ENCODE measurements at places on chromosomes 5 and 9. TPM values are rescaled to one million over a fixed set of nuclear protein-coding genes. Genes with fewer than 3 reads are reported as not detected.

GRCh38 chr5:151150471-151151262 is 6.9 kb downstream of the ANXA6 start:
- H3K4me3 ChIP-seq = no peak overlapping the region
- no peaks in the 10 kb centered on the region for H3K27me3 ChIP-seq
- no peak for DNase-seq
- H3K27ac ChIP-seq = peak overlapping the region; percentile 86

DNA sequence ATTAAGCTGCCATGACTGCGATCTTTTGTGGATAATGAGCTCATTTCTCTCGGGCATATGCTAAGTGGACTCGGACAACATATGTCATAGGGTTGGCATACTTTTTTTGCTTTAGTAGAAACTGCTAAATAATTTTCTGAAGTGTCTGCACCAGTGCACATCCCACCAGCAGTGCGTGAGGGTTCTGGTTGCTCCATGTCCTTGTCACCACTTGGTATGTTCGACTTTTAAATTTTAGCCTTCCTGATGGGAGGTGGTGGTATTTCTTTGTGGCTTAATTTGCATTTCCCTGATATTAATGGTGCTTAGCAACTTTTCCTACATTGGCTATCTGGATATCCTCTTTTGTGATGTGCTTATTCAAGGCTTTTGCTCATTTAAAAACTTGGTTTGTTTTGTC is 57.8 kb upstream of the NRARP start:
- no peaks in the 10 kb centered on the region for H3K4me1 ChIP-seq
- no peak overlapping the region for H3K27ac ChIP-seq
- no peak for DNase-seq
- H3K36me3 ChIP-seq = no peaks in the 10 kb centered on the region

GRCh38 chr5:115124741-115125140 is 45.0 kb downstream of the TRIM36 start:
- no peaks in the 10 kb centered on the region for H3K27me3 ChIP-seq
- no peak overlapping the region for H3K4me3 ChIP-seq
- H3K36me3 ChIP-seq = peaks cover 4% of the 10 kb centered on the region
- H3K27ac ChIP-seq = no peak overlapping the region
- no peak for DNase-seq
- no peaks in the 10 kb centered on the region for H3K4me1 ChIP-seq

DNA sequence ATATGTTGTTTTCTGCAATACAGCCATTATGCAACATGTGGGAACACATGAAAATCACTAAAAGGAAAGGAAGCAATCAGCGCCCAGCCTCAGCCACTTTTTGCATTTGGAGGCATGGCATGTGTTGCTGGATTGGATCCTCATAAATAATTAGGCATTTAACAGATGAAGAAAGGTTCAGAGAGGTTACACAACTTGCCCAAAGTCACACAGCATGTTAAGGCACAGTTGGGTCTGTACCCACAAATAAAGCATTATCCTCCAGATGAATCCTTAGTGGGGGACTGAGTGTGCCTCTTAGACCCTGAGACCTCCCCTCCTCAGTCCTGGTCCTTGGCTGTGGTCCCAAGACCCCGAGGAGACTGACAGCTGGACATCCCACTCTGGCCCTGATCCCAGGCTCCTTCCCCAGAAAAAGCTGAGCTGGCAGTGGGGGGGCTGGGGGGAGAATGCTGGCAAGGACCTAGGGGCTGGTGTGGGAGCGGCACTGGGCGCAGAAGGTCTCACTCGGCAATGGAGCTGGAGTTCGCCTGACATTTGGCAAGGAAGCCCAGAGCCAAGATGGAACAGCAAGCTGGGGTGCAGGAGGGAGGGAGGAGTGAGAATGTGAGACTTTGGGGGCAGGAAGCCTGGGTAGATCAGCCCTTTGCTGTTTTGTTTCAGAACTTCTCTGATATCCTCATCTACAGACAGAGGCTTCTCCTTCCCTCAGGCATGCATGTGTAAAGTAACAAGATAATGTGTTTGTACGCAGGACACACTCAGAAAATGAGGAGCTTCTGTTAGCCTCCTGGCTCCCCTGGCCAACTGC is 6.9 kb upstream of the AKNA start:
- H3K27me3 ChIP-seq = peaks cover 25% of the 10 kb centered on the region
- H3K4me1 ChIP-seq = peaks cover 5% of the 10 kb centered on the region
- H3K27ac ChIP-seq = no peak overlapping the region
- H3K4me3 ChIP-seq = no peak overlapping the region
- H3K36me3 ChIP-seq = no peaks in the 10 kb centered on the region

DNA sequence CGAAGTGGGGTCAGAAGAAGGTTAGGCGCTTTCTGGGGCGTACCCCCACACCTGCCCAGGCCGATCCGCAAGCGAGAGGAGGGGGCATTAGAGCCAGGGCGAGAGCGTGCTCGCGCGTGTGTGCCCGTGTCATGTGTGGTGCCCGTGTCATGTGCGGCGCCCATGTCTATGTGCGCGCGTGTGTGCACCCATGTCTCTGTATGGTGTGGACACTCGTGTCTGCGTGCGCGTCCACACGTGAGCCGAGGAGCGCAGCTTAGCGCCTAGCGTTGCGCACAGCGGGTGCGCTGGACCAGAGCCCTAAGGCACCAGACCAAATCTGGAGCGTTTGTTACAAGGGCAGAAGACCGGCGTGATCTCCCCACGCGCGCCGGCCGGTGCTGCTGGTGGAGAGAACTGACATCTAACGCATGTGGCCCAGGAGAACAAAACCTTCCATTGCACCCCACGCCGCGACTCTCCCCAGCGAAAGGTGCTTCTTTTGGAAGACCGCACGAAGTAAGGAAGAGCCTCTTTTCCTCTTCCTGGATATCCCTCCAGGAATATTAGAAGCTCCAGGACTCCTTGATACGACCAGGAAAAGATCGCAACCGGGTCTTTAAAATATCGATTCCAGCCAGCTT is 644 bp downstream of the NIM1K start:
- DNase-seq = peak; percentile 47
- peaks cover 49% of the 10 kb centered on the region for H3K27me3 ChIP-seq
- no peak overlapping the region for H3K27ac ChIP-seq
- H3K36me3 ChIP-seq = no peaks in the 10 kb centered on the region
- H3K4me1 ChIP-seq = no peaks in the 10 kb centered on the region
- H3K4me3 ChIP-seq = peak overlapping the region; percentile 78

GRCh38 chr9:75992482-75993206 is 102.2 kb downstream of the PCSK5 start:
- no peak overlapping the region for H3K27ac ChIP-seq
- H3K36me3 ChIP-seq = no peaks in the 10 kb centered on the region
- no peak overlapping the region for H3K4me3 ChIP-seq

- H3K4me3 ChIP-seq = no peak overlapping the region
- H3K27ac ChIP-seq = no peak overlapping the region
- H3K4me1 ChIP-seq = no peaks in the 10 kb centered on the region
- H3K36me3 ChIP-seq = no peaks in the 10 kb centered on the region
- DNase-seq = no peak
Measured at GRCh38 chr5:74293182-74293581, 347.3 kb downstream of the ENC1 start.

DNA sequence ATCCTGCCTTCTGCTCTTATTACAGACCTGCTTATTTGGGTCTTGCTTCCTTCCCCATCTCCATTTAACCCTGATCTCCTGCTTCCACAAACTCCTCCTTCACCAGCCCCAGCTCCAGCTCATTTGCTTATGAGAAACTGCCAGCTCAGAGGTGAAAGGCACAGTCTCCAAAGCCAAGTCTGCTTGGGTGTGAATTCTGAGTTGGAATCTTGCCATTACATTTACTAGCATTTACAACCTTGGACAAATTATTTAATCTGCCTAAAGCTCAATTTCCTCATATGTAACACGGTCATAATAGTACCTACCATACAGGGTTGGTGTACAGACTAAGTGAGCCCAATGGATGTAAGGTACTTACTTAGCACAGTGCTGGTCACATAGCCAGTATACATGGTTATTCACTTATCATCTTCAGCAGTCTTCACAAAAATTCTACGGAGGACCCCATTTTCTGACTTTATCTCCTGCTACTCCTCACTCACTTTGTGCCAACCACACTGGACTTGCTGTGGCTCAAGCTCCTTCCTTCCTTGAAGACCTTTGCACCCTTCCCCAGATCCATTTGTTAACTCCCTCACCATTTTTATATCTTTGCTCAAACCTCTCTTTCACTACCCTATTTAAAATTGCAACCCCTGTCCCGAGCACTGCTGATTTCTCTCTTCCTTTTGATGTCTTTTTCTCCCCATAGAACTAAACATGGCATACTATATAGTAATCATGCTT is 86.2 kb downstream of the DOCK2 start:
- H3K4me3 ChIP-seq = no peak overlapping the region
- no peaks in the 10 kb centered on the region for H3K27me3 ChIP-seq
- no peak overlapping the region for H3K27ac ChIP-seq
- H3K4me1 ChIP-seq = no peaks in the 10 kb centered on the region
- no peak for DNase-seq

DNA sequence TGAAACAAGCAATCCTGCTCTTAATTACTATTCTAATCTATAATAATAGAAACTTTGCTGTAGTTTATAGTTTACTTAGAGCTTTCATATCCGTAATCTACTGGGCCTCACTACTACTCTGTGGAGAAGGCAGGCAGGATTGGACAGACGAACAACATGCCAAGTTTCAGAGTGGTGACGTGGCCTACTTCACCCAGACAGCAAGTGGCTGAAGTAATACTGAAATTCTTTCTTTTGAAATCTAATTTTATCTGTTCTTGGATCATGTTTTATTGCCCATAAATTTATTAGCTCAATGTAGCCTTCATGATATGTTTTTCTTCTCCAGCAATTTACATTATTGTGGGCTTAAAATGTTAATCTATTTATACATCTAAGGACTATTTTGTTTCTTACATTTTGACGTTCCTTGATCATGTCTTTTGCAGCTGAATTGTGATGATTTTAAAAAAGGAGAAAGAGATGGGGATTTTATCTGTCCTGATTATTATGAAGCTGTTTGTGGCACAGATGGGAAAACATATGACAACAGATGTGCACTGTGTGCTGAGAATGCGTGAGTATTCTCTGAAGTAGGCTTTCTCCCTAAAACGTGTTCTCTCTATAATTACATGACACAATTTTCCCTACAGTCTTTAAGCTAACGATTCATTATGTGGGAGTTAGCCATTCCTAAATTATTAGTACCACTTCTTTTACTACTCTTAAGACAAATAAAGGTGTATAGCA is 22.4 kb downstream of the SPINK5 start:
- peaks cover 16% of the 10 kb centered on the region for H3K4me1 ChIP-seq
- H3K27me3 ChIP-seq = no peaks in the 10 kb centered on the region
- H3K36me3 ChIP-seq = no peaks in the 10 kb centered on the region

- no peaks in the 10 kb centered on the region for H3K27me3 ChIP-seq
- H3K27ac ChIP-seq = no peak overlapping the region
- no peak overlapping the region for H3K4me3 ChIP-seq
Measured at GRCh38 chr9:109477258-109478050, 20.7 kb downstream of the PTPN3 start.

GRCh38 chr9:134789168-134789567 is 91.4 kb upstream of the FCN2 start:
- no peaks in the 10 kb centered on the region for H3K27me3 ChIP-seq
- no peak overlapping the region for H3K27ac ChIP-seq
- DNase-seq = no peak
- H3K4me1 ChIP-seq = no peaks in the 10 kb centered on the region
- no peak overlapping the region for H3K4me3 ChIP-seq

GRCh38 chr5:25025831-25026230 is 381.1 kb upstream of the CDH10 start:
- H3K27ac ChIP-seq = no peak overlapping the region
- H3K27me3 ChIP-seq = no peaks in the 10 kb centered on the region
- H3K36me3 ChIP-seq = no peaks in the 10 kb centered on the region
- no peak for DNase-seq

GRCh38 chr9:117151716-117152115 is 263.1 kb downstream of the ASTN2 start:
- no peak for DNase-seq
- peaks cover 8% of the 10 kb centered on the region for H3K4me1 ChIP-seq
- no peaks in the 10 kb centered on the region for H3K36me3 ChIP-seq
- H3K27ac ChIP-seq = no peak overlapping the region
- H3K27me3 ChIP-seq = no peaks in the 10 kb centered on the region

DNA sequence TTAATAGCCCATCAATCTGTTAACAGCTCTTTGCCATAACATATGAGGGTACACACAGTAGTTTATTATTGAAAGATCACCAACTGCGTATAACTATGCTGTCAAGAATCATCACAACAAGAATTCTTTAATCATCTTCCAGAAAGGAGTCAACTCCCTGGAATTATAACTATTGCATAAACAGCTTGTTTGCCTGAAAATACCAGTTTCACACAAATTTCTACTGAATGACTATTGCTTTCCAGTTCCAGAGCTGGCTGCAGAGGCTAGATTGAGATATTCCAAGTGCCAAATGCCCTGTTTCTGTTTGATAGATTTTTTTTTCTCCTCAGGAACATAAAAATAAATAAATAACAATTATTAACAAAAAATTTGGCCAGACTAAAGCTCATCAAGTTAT is 444.7 kb downstream of the TLE1 start:
- no peaks in the 10 kb centered on the region for H3K36me3 ChIP-seq
- H3K27ac ChIP-seq = no peak overlapping the region
- no peak for DNase-seq
- no peaks in the 10 kb centered on the region for H3K4me1 ChIP-seq

GRCh38 chr9:12656803-12657202 is 36.4 kb upstream of the TYRP1 start:
- H3K4me3 ChIP-seq = no peak overlapping the region
- no peak for DNase-seq
- no peaks in the 10 kb centered on the region for H3K36me3 ChIP-seq
- no peak overlapping the region for H3K27ac ChIP-seq
- H3K4me1 ChIP-seq = no peaks in the 10 kb centered on the region

DNA sequence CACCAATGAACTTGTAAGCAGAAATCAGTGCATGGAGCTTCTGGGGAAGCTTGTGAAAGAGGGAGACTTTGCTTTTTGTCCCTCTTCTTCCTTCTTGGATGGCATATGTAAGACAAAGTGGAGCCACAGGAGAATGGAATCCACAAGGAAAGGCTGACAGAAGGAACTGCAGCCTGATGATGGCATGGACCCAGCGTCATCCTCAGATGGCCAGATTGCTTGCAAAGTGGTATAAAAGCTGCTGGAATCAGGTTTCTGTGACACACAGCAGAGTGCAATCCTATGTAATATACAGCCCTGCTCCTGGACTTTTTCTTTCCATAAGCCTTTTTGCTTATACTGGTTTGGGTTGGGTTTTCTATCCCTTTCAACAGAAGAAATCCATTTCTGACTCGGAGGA is 31.4 kb upstream of the SPARC start:
- DNase-seq = peak; percentile 44
- no peak overlapping the region for H3K4me3 ChIP-seq
- H3K4me1 ChIP-seq = no peaks in the 10 kb centered on the region
- H3K27ac ChIP-seq = no peak overlapping the region
- no peaks in the 10 kb centered on the region for H3K36me3 ChIP-seq

HTR4 gene
- not detected for total RNA-seq

CLIC3 gene
- total RNA-seq = 0.46 TPM

CSF2 gene
- not detected for total RNA-seq

SMIM33 gene
- not detected for total RNA-seq

POU5F2 gene
- total RNA-seq = 0.43 TPM

PIP5K1B gene
- total RNA-seq = 9.1 TPM

SYNPO gene
- total RNA-seq = 4.6 TPM

SLCO4C1 gene
- total RNA-seq = 2.2 TPM

INSYN2B gene
- not detected for total RNA-seq

TLN1 gene
- total RNA-seq = 104 TPM

C5orf47 gene
- total RNA-seq = not detected

SPOUT1 gene
- total RNA-seq = 88.9 TPM

Data from endodermal cell (in vitro differentiated cells).